Mesenchymal stem cell (in vitro differentiated cells and primary cell): ENCODE measurements at places on chromosomes 1 and 21.

GRCh38 chr21:20822666-20823065 lies 175.5 kb upstream of the NCAM2 start:
- no peak for DNase-seq
- no peak overlapping the region for H3K27ac ChIP-seq
- no peaks in the 10 kb centered on the region for H3K36me3 ChIP-seq
- no peak overlapping the region for H3K4me3 ChIP-seq
- H3K4me1 ChIP-seq = no peaks in the 10 kb centered on the region

GRCh38 chr1:169307176-169307575 lies 60.4 kb downstream of the NME7 start:
- H3K4me3 ChIP-seq = no peak overlapping the region
- peaks cover 15% of the 10 kb centered on the region for H3K36me3 ChIP-seq
- H3K4me1 ChIP-seq = peaks cover 2% of the 10 kb centered on the region
- no peak for DNase-seq
- no peaks in the 10 kb centered on the region for H3K27me3 ChIP-seq
- H3K27ac ChIP-seq = no peak overlapping the region

DNA sequence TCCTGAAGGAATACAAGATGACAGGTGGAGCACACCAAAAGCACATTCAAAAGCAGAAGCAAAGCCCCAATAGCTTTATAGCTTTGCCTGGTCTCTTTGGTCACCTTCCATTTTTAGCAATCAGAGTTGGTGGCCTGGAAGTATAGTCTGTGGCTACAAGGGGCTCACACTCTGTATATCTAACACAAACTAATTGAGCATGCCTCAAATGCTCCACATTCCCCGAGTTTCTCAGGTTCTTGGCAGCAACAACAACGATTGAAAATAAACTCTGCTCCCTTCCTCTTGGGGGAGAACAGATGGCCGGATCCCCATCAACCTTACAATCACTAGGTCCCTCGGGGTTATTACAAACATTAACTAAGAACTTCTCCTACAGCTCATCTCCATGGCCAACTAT lies 24.9 kb upstream of the TADA1 start:
- no peaks in the 10 kb centered on the region for H3K36me3 ChIP-seq
- peaks cover 2% of the 10 kb centered on the region for H3K27me3 ChIP-seq

DNA sequence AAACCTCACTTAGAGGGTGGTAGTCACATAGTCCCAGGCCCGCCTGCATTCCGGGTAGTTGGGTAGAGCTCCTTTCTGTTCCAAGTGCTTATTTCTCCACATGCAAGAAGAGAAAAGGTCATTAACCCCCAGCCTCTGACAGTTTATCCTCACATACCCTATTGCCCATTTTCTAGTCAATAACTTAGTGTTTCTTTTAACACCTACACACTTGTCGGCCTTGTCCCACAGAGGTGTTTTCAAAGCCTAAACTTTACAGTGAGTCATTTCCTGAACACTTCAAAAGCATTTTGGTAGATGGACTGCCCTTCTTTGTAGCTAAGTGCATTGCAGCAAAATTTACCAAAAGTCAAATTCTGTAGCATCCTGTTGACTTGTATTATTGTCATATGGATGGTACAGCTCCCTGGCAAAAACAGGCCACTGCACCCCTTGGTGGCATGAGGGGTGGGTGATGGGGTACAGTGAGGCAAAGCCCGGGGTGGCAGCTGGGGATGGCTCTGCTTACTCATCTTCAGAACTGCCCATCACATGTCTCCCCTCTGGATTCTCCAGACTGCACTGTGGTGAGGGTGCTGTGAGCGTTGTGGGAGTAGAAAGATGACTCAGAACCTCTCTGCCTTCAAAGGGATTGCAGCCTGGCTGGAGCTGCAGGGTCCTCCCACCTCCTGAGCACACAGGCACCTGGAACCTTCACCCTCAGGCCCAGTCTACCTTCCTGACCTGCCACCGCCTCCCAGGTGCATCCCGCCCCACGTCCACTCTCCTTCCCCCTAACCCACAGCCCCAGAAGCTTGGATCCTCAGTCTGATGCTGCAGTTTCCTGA lies 45.8 kb upstream of the DMRTB1 start:
- H3K27ac ChIP-seq = peak overlapping the region; percentile 94
- H3K4me1 ChIP-seq = peaks cover 35% of the 10 kb centered on the region
- H3K4me3 ChIP-seq = no peak overlapping the region
- no peaks in the 10 kb centered on the region for H3K27me3 ChIP-seq
- H3K36me3 ChIP-seq = no peaks in the 10 kb centered on the region

DNA sequence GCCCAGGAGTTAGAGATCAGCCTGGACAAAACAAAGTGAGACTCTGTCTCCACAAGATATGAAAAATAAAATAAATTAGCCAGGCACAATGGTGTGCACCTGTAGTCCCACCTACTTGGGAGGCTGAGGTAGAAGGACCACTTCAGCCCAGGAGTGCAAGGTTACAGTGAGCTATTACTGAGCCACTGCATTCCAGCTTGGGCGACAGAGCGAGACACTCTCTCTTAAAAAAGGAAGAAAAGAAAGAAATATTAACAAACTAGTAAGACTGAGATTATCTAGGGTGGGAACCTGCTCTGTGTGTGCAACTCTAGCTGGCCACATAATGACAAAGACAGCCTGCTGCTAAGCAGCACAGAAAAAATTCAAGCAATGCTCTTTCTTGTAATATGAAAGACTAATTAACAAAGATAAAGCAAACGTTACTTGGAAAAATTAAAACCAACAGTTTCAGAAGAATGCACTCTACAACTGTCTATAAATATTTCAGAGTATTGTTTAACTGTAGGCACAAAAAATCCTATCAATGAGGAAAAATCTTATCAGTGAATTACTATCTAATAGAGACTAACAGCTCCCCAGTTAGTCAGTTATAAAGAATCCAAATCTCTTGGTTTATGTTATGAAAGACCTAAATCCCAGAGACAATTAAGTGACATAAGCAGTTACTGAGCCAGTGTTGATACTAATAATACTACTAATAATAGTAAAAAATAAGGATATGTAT lies 74.5 kb downstream of the ENAH start:
- peaks cover 10% of the 10 kb centered on the region for H3K36me3 ChIP-seq
- DNase-seq = peak; percentile 33
- H3K4me3 ChIP-seq = no peak overlapping the region
- H3K4me1 ChIP-seq = peaks cover 4% of the 10 kb centered on the region

- H3K27ac ChIP-seq = no peak overlapping the region
- peaks cover 30% of the 10 kb centered on the region for H3K36me3 ChIP-seq
- peaks cover 16% of the 10 kb centered on the region for H3K27me3 ChIP-seq
- peaks cover 5% of the 10 kb centered on the region for H3K4me1 ChIP-seq
- no peak for DNase-seq
- H3K4me3 ChIP-seq = no peak overlapping the region
These were observed 7.6 kb downstream of the GPR37L1 start for GRCh38 chr1:202130297-202130721.

- no peak overlapping the region for H3K4me3 ChIP-seq
- peak; percentile 77 for DNase-seq
- H3K27ac ChIP-seq = peak overlapping the region; percentile 53
- no peaks in the 10 kb centered on the region for H3K27me3 ChIP-seq
- no peaks in the 10 kb centered on the region for H3K4me1 ChIP-seq
These were observed 32.9 kb downstream of the RASAL2 start for GRCh38 chr1:178126741-178127185.

GRCh38 chr1:173478094-173478674 lies 1.0 kb downstream of the PRDX6 start:
- H3K4me3 ChIP-seq = peak overlapping the region; percentile 88
- H3K27me3 ChIP-seq = no peaks in the 10 kb centered on the region
- no peaks in the 10 kb centered on the region for H3K36me3 ChIP-seq
- DNase-seq = peak; percentile 75

DNA sequence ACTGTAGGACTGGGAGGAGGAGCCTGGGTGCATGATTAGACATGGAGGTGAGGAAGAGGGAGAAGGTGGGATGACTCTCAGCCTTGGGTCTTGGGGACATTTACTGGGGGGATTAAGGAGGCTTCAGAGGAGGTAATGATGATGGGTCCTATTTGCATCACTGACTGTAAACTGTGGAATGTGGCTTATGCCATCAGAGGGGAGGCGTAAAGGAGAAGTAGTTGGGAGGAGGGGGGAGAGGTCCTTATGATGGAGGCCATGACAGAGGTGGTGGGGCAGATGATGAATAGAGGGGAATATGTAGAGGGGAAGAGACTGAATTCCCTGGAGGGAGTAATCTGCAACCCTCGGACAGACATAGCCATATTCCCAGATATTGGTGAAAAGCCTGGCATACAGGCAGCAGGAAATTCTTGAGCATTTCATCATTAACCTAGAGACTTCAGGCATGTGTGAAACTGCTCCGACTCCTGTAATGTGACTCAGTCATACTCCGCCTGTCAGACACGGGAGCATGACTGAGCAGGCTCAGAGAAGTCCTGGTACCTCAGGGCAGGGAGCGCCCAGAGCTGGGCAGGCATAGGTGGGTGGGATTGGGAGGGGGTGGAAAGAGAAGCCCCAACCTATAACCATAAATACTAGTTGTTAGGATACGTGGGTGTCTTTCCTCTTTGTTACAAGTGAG lies 8.0 kb upstream of the LCE5A start:
- H3K27ac ChIP-seq = no peak overlapping the region
- no peaks in the 10 kb centered on the region for H3K36me3 ChIP-seq
- no peaks in the 10 kb centered on the region for H3K27me3 ChIP-seq
- H3K4me3 ChIP-seq = no peak overlapping the region
- DNase-seq = no peak

DNA sequence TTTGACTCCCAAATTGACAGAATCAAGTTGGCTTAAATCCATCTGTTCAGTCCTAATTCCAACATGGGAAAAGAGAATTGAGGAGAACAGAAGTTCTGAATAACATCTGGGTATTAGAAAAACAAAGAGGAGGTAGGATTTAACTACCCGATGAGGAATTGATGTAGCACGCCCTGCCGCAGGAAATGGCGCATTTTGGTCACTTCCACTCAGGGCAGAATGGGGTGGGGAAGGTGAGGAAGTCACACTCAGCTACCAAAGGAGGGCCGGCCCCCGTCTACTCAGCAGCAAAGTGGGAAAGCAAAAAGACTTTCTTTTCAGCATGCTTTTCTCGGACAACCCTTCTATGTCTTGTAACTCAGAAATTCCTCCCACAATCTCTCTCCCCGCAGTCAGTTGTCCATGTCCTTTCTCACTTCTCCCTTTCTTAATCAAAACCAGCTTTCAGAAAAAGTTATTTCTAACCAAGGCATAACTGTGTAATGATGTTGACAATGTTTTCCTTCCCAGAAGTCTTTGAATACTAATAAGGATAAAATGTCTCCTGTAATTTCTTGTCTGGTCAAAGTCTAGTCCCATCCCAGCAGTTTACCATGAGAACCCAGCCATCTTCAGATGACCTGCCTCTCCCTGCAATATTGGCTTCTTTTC lies 60.5 kb upstream of the SIPA1L2 start:
- H3K4me1 ChIP-seq = no peaks in the 10 kb centered on the region
- H3K36me3 ChIP-seq = no peaks in the 10 kb centered on the region
- peak overlapping the region; percentile 59 for H3K4me3 ChIP-seq
- H3K27me3 ChIP-seq = peaks cover 4% of the 10 kb centered on the region
- H3K27ac ChIP-seq = no peak overlapping the region

GRCh38 chr1:217052196-217052595 lies 329.0 kb upstream of the ESRRG start:
- H3K36me3 ChIP-seq = no peaks in the 10 kb centered on the region
- no peak for DNase-seq
- no peaks in the 10 kb centered on the region for H3K27me3 ChIP-seq
- no peak overlapping the region for H3K4me3 ChIP-seq

DNA sequence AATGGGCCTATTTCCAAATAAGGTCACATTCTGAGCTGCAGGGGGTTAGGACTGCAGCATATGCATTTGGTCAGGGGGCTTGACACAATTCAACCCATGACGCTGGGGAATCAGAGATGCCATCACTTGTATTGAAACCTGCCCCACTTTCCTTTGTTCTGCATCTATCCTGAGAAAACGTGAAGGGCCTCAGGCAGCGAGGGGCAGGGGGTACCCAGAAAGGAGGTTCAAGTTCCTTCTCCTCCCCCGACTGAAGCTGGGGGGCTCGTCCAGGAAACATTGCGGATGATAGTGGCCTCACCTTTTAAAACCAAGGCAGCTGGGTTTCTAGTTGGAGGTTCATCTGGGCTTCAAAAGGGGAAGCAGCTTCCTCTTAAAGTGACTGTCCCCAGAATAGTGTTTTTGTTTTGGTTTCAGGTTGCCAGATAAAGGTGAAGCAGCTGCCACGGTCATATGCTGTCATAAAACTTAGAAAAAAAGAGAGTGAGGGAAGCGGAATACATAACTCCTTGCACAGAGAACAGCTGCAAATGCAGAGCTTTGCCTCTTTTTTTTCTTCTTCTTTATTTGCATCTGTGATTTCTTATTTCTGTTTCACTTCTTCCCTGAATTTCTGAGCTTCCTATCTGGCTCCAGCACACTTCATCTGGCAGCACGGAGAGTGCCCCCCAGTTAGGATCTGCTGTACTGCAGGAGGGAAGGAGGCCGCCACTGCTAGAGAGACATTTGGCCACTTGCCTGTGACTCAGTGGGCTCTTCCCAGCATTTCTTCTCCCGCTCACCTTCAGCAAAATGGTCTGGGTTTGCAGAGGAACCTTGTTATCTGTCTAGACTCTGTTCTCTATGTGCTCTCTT lies 142.0 kb downstream of the AJAP1 start:
- no peak overlapping the region for H3K4me3 ChIP-seq
- no peaks in the 10 kb centered on the region for H3K4me1 ChIP-seq
- no peaks in the 10 kb centered on the region for H3K27me3 ChIP-seq

- H3K27ac ChIP-seq = peak overlapping the region; percentile 98
- no peaks in the 10 kb centered on the region for H3K27me3 ChIP-seq
- DNase-seq = peak; percentile 20
- H3K4me1 ChIP-seq = no peaks in the 10 kb centered on the region
- H3K36me3 ChIP-seq = no peaks in the 10 kb centered on the region
These were observed 464 bp downstream of the COL11A1 start for GRCh38 chr1:103107741-103108375.

DNA sequence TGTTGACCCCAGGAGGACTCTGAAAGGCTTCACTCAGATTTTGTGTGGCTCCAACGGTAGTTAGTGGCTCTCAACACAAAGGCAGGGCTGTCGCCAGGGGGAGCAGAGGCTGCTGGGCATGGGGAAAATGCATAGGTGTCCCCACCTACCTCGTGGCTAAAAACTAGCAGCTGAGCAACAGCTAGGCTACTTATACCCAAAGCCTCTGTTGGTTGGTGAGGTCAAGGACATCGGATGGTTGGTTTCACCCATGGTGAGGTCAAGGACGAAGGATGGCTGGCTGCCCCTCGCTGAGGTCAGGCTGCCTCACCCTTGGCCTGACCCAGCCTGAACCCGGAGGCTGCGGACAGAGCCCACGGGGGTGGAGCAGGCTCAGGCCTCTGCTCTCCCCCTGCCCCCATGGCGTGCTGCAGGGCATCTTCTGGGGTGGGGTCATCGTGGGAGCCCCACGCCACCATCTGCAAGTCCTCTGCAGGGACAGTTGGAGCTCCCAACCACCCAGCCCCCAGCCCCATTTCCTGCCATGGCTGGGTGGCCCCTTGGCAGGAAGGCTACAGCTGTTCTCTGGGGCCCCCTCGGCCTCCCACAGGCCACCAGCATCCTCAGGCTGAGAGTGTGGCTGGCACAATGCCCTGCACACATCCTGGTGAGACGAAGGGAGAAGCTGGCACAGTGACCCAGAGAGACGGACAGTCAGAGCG lies 8.5 kb upstream of the GNB1 start:
- H3K27ac ChIP-seq = no peak overlapping the region
- no peak for DNase-seq
- H3K4me1 ChIP-seq = peaks cover 13% of the 10 kb centered on the region
- H3K27me3 ChIP-seq = no peaks in the 10 kb centered on the region
- no peak overlapping the region for H3K4me3 ChIP-seq

GRCh38 chr1:10252508-10252907 lies 42.1 kb downstream of the KIF1B start:
- peak; percentile 86 for DNase-seq
- peaks cover 4% of the 10 kb centered on the region for H3K36me3 ChIP-seq
- no peaks in the 10 kb centered on the region for H3K27me3 ChIP-seq
- peaks cover 15% of the 10 kb centered on the region for H3K4me1 ChIP-seq

GRCh38 chr1:81801651-81802456 lies 1.1 kb downstream of the ADGRL2 start:
- peak overlapping the region; percentile 80 for H3K27ac ChIP-seq
- H3K36me3 ChIP-seq = no peaks in the 10 kb centered on the region
- DNase-seq = peak; percentile 67
- H3K4me3 ChIP-seq = peak overlapping the region; percentile 89
